NCI-H1436 treated with DMSO at 0.1 percent for 48 hours (cell line): ENCODE measurements at places on chromosomes 4 and X.

- no peak for DNase-seq
These were observed 70.2 kb upstream of the EFNB1 start for GRCh38 chrX:68758671-68759070.

GRCh38 chr4:105558277-105558676 is 5.9 kb downstream of the ARHGEF38 start:
- peak; percentile 59 for DNase-seq

DNA sequence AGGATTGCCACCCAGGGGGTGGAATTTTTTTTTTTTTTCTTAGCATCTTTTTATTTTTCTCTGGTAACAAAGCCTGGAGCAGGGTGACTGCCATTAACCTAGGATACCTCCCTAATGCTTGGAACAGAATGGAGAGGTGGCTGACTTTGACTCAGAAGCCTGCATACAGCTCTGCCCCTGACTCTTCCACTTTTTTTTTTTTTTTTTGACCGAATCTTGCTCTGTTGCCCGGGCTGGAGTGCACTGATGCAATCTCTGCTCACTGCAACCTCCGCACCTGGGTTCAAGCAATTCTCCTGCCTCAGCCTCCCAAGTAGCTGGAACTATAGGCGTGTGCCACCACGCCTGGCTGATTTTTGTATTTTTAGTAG is 341 bp upstream of the SLC2A9 start:
- DNase-seq = no peak

DNA sequence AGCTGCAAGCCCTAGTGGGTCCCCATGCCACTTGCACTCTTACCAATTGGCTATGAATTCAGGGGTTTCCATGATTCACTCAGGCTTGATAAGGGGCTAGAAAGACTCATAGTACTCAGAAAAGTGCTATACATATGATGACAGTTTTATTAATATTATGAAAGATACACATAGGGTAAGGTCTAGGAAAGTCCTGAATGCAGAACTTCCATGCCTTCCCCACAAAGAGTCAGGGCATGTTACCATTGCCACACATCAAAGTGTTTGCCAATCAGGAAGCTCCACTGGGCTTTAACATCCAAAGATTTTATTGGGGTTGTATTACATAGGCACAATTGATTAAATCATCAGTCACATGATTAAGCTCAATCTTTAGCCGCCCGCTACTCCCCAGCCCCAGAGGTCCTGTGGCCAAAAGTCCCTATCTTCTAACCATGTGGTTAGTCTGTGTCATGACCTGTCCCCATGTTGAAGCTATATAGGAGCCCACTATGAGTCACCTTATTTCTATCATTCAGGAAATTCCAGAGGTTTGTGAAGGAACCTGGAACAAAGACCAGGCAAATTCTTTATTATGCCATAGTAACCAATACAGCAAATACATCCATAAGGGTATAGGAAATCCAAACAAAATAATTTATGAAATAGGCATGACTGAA is 635.6 kb downstream of the STPG2 start:
- DNase-seq = no peak

- DNase-seq = no peak
These were observed 125.4 kb downstream of the ZNF330 start for GRCh38 chr4:141346144-141346543.

GRCh38 chr4:126004941-126005340 is 690.2 kb downstream of the FAT4 start:
- DNase-seq = no peak
